ENCODE measurements at places on chromosomes 6 and 20. TPM values are rescaled to one million over a fixed set of nuclear protein-coding genes. Genes with fewer than 3 reads are reported as not detected.

DNA sequence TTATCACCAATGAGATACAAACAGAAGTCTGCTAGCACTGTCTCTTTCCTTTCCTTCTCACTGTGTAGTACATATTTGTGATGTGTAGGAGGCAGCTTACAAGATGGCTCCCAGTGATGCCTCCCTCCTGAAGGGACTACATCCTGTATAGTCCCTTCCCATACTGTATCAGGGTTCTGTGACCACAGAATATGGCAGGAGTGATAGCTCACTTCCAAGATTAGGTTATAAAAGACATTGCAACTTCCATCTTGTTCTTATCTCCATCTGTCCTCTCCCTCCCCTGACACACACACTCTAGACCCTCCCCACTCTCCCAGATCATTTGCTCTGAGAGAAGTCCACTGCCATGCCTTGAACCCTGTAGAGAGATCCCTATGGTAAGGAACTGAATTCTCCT lies 38.0 kb downstream of the SESN1 start:
- DNase-seq, result no peak

DNA sequence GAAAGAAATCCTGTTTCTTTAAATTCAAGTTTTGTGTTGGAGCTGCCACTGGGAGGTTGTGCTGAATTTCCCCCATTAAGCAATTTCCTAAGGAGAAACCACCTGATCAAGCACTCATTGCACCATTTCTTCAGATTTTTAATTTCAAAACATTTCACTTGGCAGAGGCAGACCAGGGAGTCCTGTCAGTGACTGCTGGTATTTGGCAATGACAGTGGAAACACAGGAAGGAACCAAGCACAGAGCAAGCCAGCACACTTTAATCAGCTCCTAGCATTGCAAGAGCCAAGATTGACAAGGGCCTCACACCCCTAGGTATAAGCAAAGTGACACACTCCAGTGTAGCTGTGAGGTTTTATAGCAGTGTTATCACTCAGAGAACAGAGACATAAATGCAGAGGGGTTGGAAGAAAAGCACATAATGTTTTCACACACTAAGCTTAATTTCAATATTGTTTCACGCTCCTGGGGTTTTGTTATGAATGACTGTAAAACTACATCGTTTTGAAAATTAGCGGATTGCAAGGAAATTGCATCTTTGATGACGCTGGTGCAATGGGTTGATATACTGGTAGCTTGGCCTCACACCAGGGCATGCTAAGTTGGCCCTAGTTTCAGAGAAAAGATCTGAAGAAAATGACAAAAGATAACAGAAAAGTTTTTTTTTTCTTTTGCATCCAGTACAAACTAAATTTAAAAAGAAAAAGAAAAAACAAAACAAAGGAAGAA lies 768.4 kb downstream of the TFAP2A start:
- no peak for DNase-seq

- no peak for DNase-seq
These were observed 32.7 kb upstream of the MRPS10 start for GRCh38 chr6:42250274-42250931.

- no peak for DNase-seq
These were observed 52.8 kb upstream of the UST start for GRCh38 chr6:148693882-148694484.

GRCh38 chr20:22411286-22411626 lies 173.1 kb downstream of the FOXA2 start:
- DNase-seq, result no peak

- DNase-seq, result no peak
These were observed 49.5 kb downstream of the BFSP1 start for GRCh38 chr20:17481661-17482060.

- peak; percentile 51 for DNase-seq
These were observed 75.5 kb downstream of the GPR6 start for GRCh38 chr6:110053395-110054240.

GRCh38 chr6:11771473-11772048 lies 7.0 kb downstream of the ADTRP start:
- no peak for DNase-seq

The CRNKL1 gene
- polyA plus RNA-seq, result 49.8 TPM

All from right renal cortex interstitium (tissue), 3 donors.